ENCODE measurements at places on chromosomes 12 and 14. TPM values are rescaled to one million over a fixed set of nuclear protein-coding genes. Genes with fewer than 3 reads are reported as not detected.

Gene IRF2BPL
- total RNA-seq = 40.2 TPM

Gene HOXC12
- total RNA-seq = under 0.01 TPM

Gene EPYC
- not detected for total RNA-seq

Gene KCNA1
- total RNA-seq = not detected

Gene TEX52
- not detected for total RNA-seq

Gene SOCS2
- 45.1 TPM for total RNA-seq

Gene DIABLO
- total RNA-seq = 66.4 TPM

Gene IGF1
- total RNA-seq = under 0.01 TPM
